ENCODE measurements at places on chromosomes 5 and 9.

DNA sequence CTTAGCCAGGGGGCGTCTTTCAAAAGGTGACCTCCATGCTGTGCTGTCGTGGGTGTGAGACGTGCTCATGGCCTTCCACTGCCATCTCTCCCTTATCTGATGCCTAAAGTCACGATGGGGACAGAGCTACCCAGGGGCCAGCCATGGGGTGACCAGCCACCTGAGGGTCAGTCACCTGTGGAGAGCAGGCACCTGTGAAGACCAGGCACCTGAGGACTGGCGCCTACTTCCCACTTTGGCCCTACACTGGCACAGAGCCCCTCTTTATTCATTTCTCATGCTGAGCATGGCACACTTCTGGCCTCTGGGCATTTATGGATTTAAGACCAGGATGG, 6.4 kb upstream of the EXOC3 start:
- DNase-seq, result no peak

- DNase-seq, result no peak
These were observed 22.5 kb upstream of the FAM120AOS start for GRCh38 chr9:93475856-93476255.

DNA sequence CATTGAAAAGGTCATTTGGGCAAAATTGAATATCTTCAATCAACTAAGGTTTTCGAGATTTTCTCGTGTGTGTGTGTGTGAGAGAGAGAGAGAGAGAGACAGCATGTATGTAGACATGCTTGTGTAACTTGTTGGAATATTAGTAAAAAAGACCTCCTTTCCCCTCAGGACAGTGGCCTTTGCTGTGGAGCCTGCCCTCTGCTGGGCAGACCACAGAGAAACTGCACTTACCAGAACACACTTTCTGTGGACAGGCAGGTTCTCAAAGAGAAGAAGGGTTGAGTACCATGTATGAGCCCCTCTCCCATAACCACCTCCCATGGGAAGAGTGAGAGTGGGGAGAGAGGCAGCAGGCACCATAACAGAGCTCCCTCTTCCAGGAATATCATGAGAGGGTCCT, 45.6 kb downstream of the CFAP90 start:
- no peak for DNase-seq

DNA sequence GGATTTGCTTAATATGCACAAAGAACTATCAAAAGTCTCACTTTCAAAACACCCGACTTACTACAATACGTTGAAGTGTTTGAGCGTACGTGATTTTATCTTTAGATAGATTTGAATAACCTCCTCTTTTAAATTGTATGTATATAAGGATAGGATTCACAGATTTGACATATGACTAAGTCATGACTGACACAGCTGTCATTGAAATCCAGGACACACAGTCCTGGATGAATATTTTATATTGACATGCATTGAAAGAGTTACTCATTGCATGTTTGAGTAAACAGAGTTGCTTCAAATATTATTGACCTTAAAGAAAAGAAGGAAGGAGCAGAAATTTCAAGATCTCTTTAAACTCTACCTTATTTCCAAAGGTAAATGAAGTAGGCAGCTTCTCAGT, 3.3 kb downstream of the MUSK start:
- no peak for DNase-seq

GRCh38 chr5:171492781-171493180, 73.3 kb downstream of the FGF18 start:
- DNase-seq, result no peak
